CD8-positive, alpha-beta memory T cell (primary cell): ENCODE measurements at places on chromosomes 7 and 10.

DNA sequence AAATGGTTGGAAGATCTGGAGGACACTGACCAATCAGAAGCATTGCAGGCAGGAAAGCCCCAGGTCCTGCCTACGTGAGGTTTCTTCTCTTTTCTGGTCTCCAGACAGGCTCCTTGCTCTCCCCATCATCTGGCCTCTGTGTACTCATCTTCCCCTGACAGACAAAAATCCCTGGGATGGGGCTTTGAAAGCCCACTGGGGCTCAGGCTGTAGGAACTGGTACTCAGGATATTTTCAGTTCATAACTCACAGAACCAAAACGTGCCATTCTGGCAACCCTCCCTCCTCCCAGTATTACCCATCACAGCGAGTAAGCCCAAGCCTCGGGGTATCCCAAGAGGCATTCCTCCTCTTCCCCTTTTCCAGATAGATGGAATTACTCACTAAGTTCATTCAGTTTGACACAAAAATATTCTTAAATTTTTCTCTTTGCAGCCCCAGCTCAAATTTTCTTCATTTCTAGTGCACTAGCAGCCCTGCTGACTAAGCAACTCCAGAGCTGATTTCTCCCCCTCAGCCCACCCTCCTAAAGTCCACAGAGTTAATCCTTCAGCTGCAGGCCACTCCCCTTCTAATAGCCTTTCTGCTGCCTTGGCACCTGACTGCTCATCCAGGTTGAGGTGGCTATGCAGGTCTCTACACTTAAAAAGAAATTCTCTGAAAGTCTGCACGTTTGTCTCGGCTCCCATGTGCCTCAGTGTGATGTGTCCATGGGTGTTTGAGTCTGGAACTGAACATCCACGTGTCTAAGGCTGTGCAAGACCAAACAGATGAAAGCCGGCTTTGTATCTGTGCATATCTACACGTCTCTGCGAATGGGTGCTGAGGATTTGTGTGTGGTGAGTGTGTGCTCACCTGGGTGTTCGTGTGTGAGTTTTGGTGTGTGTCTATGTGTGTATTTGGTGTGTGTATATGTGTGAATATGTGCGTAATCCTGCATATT lies 331.4 kb downstream of the CCSER2 start:
- H3K4me3 ChIP-seq = no peak overlapping the region
- H3K4me1 ChIP-seq = no peaks in the 10 kb centered on the region
- no peak overlapping the region for H3K27ac ChIP-seq
- H3K27me3 ChIP-seq = no peaks in the 10 kb centered on the region
- no peaks in the 10 kb centered on the region for H3K36me3 ChIP-seq

- no peaks in the 10 kb centered on the region for H3K36me3 ChIP-seq
- no peaks in the 10 kb centered on the region for H3K4me1 ChIP-seq
- H3K4me3 ChIP-seq = no peak overlapping the region
- DNase-seq = no peak
Observed at GRCh38 chr10:127353544-127353943, 157.2 kb upstream of the INSYN2A start.

DNA sequence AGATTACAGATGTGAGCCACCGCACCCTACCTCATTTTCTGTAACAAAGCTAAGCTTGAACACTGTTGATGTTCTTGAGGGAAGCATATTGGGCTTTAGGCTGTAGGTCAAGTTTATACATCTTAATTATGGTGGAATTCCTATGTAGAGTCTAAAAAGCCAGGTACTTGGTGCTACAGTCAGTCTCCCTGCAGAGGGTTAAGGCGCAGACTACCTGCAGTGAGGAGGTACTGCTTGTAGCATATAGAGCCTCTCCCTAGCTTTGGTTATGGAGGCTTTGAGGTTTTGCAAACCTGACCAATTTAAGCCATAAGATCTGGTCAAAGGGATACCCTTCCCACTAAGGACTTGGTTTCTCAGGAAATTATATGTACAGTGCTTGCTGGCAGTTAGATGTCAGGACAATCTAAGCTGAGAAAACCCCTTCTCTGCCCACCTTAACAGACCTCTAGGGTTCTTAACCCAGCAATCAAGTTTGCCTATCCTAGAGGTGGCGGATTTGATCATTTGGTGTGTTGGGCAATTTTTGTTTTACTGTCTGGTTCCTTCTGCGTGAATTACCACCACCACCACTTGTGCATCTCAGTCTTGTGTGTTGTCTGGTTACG lies 6.0 kb downstream of the PPIA start:
- peaks cover 19% of the 10 kb centered on the region for H3K4me1 ChIP-seq
- no peak overlapping the region for H3K4me3 ChIP-seq
- no peak overlapping the region for H3K27ac ChIP-seq
- no peaks in the 10 kb centered on the region for H3K27me3 ChIP-seq
- peaks cover 41% of the 10 kb centered on the region for H3K36me3 ChIP-seq
- no peak for DNase-seq

DNA sequence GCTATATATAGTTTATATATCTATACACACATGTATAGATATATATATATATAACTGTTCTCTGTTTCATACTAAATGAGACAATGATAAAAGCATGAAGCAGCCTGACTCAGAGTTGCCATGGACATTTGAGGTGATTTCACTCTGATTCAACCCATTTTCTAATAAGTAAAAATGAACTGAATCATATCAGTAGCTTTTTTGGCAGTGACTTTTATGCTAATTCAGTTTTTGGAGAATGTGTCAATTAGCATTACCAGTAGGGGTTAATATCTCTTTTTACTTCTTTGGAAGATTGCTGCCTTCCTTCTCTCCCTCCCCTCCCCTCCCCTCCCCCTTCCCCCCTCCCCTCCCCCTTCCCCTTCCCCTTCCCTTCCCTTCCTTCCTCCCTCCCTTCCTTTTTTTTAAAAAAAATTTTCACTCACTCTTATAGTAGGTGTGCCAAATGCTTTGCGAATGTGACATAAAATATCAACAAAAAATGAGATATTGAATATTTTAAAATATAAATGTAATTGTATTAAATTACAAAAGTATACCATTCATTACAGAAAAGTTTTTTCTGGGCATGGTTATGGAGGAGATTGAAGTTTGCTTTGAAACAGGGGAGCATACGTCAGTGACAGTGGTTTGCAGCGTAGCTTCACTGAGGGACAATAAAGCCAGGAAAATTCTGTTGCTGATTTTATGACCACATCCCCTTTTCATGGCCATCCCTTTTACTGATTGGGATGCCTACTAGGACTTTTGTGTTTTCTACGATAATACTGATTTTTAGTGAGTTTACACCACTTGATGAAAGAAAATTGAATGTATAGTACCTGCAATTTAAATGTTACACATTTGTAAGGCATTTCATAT lies 64.0 kb upstream of the KLF6 start:
- H3K4me3 ChIP-seq = no peak overlapping the region
- no peaks in the 10 kb centered on the region for H3K36me3 ChIP-seq
- no peaks in the 10 kb centered on the region for H3K27me3 ChIP-seq
- H3K27ac ChIP-seq = no peak overlapping the region

GRCh38 chr7:134851141-134851540 lies 71.7 kb downstream of the CALD1 start:
- no peak overlapping the region for H3K27ac ChIP-seq
- H3K36me3 ChIP-seq = no peaks in the 10 kb centered on the region
- no peaks in the 10 kb centered on the region for H3K27me3 ChIP-seq
- H3K4me3 ChIP-seq = no peak overlapping the region

DNA sequence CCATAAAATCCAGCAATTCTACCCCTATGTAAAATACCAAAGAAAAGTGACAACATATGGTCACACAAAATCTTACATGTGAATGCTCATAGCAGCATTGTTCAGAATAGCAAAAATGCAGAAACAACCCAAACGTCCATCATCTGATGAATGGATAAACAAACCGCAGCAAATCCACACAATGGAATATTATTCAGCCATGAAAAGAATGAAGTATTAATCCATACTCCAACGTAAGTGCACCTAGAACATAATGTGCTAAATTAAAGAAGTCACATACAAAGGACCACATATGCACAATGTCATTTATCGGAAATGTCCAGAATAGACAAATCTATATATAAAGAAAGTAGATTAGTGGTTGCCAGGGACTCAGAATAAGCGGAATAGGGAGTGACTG lies 57.4 kb downstream of the SMURF1 start:
- no peaks in the 10 kb centered on the region for H3K27me3 ChIP-seq
- DNase-seq = no peak
- H3K27ac ChIP-seq = no peak overlapping the region

DNA sequence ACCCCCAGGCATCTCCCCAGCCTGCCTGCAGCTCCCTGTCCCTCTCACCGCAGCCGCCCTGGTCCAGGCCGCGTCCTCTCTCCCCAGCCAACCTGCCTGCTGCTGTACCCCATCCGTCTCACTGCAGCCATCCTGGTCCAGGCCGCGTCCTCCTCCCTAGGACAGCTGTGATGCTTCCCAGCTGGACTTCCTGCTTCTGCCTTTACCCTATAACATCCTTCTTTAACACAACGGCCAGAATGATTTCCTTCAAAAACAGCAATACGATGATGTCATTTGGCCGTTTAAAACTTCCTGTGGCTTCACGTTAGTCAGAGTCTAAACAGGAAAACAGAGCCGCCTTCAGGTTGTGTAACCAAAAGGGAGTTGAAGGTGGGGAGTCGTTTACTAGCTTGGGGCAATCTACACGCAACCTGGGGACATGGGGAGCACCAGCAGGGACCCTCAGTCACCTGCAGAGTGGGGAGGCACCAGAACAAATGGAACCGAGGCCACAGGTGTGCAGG lies 32.2 kb upstream of the ZFAND2A start:
- H3K27me3 ChIP-seq = peaks cover 3% of the 10 kb centered on the region
- H3K36me3 ChIP-seq = no peaks in the 10 kb centered on the region
- no peak overlapping the region for H3K27ac ChIP-seq
- DNase-seq = no peak

DNA sequence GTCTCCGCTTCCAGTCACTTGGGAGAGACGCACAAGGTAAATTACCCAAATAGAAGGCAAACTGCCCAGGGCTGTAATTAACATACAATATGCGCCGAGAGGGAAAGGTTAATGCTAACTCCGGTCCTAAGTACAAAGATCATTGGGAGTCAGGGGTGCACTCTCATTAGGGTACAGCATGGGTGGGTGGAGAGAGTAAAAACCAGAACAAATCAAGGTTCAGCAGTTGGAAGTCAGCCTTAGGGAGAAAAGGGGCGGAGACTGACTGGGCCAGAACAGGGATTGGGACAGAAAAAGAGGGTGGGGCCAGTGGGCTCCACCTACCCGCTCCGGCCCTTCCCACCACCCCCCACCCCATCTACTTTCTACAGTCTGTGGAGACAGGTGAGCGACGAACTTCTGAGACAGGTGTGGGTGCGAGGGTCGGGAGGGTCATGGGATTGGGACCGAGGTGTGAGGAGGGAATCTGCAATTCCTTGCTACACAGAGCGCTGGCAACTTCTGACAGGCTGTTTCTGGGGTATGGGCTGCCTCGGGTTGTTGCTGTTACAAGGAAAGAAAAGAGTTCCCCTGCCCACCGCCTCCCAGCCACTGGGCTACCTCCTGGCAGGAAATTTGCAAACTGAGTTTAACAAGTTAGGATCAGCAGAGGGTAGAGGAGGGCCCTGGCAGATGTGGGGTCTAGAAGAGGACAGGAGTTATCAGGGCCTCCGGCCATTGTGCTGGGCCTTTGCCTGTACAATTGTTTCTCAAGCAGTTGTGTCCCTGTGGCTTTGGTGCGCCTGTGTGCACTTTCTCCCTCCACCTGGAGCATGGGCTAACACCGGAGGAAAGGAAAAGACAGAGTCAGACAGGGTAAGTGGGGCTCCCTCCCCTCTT lies at the start of gene TMEM139:
Gene TMEM139, plus strand, starts transcription at position 368 of the 879 bp plus-strand sequence. CDS start 1,000 bp downstream, outside the sequence.
- no peak within 1 kb of the TSS for H3K27ac ChIP-seq
- H3K4me3 ChIP-seq = no peak within 1 kb of the TSS
- no peaks in the 10 kb centered on the region for H3K36me3 ChIP-seq
- H3K27me3 ChIP-seq = no peaks in the 10 kb centered on the region
- H3K4me1 ChIP-seq = peaks cover 27% of the 10 kb centered on the region

DNA sequence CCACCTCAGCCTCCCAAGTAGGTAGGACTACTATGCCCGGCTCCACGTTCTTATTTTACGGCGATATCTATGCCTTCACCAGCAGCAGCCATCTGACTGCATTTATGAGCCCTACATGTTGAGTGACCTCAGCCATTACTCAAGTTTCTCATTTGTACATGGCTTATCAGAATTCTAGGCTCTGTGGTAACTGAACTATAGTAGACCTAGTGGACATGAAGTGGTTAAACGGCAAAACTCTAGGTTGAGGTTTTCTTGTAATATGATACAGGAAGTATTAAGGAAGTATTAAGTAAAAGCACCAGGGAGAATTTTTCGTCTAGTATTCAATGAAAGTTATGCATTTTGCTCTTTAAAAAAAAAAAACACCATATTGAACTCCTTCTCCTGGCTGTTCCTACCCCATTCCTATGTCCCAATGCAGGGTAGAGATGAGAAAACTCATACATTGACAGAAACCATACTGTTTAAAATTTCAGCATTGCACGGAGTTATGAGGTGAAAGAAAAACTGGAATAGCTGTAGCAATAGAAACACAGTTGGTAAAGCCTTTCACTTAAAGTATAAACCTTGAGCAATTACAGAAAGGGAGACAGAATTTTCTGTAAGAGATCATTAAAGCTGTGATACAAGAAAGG lies 39.8 kb upstream of the EPC1 start:
- H3K27ac ChIP-seq = no peak overlapping the region
- H3K27me3 ChIP-seq = no peaks in the 10 kb centered on the region
- no peak for DNase-seq
- no peaks in the 10 kb centered on the region for H3K36me3 ChIP-seq
- H3K4me1 ChIP-seq = no peaks in the 10 kb centered on the region

DNA sequence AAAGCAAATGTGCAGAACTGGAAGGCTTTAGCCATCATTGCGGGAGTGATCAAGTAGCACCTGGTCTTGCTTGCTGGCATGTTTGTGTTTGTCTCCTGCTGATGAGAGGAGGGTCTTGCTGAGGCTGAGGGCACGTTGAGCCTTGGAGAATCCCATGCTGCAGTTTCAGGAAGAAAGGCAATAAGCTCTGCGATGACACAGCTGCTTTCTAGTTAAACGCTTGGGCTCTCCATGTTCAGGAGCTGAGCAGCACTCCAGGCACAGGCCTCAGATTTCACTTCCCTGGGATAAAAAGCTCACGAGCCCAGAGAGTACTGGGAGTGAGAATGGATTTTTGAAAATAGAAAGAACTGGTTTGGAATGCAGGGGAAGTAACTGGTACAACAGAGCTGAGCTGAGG lies 100.8 kb downstream of the LRRC18 start:
- H3K4me3 ChIP-seq = no peak overlapping the region
- H3K4me1 ChIP-seq = no peaks in the 10 kb centered on the region
- DNase-seq = no peak
- no peak overlapping the region for H3K27ac ChIP-seq

GRCh38 chr10:116120688-116121455 lies 152.1 kb downstream of the GFRA1 start:
- H3K36me3 ChIP-seq = no peaks in the 10 kb centered on the region
- no peak for DNase-seq
- no peak overlapping the region for H3K4me3 ChIP-seq

- no peak overlapping the region for H3K4me3 ChIP-seq
- H3K4me1 ChIP-seq = peaks cover 60% of the 10 kb centered on the region
- H3K27me3 ChIP-seq = peaks cover 94% of the 10 kb centered on the region
Observed at GRCh38 chr7:23472046-23472445, 1.8 kb upstream of the IGF2BP3 start.
